WTC11 (cell line): ENCODE measurements at places on chromosomes 16 and 17.

DNA sequence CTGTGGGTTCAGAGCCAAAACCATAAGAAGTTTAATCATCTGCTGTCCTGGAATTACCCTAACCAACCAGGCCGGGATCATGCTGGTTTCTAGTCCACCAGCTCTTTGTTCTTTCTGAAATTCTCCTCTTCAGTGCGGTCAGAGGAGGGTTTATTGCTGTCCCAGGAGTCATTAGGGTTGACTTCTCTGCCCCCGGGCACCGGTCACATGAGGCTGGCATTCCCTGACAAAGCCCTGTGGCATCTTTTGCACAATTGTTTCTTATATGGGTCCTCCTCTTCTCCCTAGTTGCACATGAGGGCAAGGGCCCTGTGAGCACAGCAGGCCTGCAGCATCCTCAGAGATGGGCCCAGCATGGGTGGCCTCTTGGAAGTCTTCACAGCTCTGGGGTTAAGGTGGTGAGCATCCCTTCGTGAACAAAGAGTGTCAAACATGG lies 243.9 kb downstream of the IRF8 start:
- no peak for DNase-seq

- DNase-seq = peak; percentile 16
Observed at GRCh38 chr16:58628845-58629732, 537 bp downstream of the CNOT1 start.

DNA sequence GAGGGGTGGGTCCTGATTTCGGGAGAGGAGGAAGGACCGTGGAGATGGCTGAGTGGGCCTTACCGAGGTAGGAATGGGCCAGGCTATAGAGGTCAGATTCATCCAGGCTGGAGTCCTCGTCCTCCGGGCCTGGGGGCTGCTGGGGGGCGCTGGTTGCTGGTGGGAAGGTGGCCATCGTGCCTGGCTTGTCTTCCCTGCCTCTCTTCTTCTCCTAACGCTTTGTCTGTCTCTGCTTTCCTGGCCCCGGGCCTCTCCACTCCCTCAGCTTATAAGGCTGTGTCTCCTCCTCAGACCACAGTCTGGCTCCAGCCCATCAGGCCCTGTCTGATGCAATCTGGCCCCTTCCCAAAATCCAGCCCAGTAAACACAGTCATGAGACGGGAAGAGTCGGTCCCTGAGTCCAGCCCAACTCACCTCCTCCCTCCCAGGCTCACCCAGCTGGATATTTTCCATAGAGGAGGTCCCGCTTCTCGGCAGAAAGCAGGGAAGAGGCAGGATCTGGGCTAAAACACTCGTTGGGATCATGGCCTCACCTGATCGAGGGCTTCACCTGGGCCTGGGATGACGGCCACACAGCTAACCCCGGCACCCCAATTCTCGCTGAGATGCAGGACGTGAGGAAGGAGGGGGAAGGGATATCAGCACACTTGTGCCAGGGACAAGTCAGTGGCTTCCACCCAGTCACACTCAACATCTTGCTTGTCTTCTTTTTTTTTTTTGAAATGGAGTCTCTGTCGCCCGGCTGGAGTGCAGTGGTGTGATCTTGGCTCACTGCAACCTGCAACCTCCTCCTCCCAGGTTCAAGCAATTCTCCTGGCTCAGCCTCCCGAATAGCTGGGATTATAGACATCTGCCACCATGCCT lies at the start of gene NUPR1:
TSS of gene NUPR1 (minus strand) at position 242 of the 864 bp plus-strand sequence. CDS start at position 175, 67 bp downstream.
- DNase-seq = peak; percentile 14

DNA sequence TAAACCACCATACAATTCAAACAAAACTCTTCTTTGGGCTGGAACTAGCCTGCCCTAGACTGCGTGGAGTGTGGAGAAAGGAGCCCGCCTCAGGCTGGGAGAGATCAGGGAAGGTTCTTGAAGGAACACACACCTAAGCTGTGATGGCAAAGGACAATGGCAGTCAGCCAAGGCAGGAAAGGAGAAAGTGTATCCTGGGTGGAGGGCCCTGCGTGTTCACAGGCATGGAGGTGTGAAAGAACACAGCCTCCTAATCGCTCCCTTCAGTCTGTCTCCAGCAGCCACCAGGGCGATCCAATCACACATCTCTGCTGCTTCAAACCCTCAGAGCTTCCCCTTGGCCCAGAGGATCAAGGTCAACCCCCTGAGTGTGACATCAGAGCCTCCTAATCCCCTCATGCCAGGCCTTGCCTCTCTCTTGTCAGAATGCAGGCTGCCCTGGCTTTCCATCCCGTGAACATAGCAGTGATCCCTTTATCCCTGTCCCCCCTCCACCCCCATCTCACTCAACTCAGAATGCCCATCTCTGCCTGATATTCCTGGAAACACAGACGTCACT lies 173.0 kb downstream of the KATNIP start:
- no peak for DNase-seq

GRCh38 chr16:87791295-87792204 lies 25.8 kb upstream of the KLHDC4 start:
- no peak for DNase-seq

- DNase-seq = no peak
Observed at GRCh38 chr16:86380030-86380429, 130.3 kb upstream of the FOXF1 start.

DNA sequence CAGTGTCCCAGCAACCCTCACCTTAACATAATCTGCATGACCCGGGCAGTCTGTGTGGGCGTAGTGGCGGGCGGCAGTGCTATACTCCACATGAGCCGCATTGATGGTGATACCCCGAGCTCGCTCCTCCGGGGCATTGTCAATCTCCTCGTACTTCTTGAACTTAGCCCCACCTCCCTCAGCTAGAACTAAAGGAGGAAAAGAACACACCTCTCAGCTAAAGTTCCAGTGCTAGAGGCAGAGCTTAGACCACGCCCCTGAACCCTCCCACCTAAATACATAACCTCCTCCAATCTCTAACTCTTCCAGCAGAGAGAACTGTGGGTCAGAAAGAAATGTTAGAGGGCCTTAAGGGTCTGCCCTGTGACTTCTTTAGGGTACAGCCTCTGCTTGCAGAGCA lies 855 bp downstream of the TUFM start:
- peak; percentile 24 for DNase-seq

- DNase-seq = peak; percentile 68
Observed at GRCh38 chr16:64615630-64616280, 506.1 kb downstream of the CDH11 start.

DNA sequence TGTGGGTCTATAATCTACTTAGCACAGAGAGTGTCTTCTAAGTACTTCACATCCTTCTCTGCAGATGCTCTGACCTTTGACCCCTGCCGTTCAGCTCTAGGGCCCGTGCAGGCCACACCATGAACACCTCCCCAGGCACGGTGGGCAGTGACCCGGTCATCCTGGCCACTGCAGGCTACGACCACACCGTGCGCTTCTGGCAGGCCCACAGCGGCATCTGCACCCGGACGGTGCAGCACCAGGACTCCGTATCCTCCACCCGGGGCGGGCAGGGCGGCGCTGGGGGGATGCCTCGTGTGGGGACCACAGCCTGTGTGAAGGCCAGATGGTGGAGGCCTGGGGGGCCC lies 686 bp downstream of the MLST8 start:
- no peak for DNase-seq

DNA sequence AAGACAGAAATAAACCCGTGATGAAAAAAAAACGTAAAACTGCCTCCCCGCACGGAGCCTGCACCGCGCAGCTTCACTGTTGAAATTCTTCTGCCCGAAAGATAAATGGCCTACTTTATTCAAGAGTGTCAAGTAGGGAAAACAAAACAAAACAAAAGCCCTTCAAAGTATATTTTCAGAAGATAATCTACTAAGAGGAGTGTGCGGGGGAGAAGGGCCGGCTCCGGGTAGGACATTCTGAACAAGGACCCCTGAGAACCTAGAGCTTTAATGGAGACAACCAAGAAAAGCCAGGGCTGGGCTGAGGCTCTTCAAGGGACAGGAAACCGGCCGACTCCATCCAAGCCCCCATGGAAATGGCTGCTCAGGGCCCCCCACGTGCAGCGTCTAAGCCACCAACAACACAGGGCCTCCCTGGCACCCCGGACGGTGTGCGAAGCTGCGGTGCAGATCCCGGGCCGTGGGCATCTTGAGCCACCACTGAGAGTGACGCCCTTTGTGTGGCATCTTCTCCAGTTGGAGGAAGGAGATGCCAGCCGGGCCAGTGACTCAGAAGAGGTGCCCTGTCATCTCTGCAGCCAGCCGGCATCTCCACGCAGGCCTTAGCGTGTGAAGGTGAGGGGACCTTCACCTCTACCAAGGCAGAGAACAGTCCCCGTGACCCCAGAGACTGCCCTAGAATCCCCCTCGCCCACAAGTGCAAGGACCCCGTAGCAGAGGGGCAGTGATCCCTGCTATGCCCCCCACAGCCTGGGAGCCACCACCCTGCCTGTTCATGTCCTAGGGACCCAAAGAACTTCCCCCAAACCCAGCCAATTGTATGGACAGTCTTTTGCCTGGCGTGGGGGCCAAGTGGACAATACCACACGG lies 250.8 kb downstream of the C16orf95 start:
- DNase-seq = no peak

DNA sequence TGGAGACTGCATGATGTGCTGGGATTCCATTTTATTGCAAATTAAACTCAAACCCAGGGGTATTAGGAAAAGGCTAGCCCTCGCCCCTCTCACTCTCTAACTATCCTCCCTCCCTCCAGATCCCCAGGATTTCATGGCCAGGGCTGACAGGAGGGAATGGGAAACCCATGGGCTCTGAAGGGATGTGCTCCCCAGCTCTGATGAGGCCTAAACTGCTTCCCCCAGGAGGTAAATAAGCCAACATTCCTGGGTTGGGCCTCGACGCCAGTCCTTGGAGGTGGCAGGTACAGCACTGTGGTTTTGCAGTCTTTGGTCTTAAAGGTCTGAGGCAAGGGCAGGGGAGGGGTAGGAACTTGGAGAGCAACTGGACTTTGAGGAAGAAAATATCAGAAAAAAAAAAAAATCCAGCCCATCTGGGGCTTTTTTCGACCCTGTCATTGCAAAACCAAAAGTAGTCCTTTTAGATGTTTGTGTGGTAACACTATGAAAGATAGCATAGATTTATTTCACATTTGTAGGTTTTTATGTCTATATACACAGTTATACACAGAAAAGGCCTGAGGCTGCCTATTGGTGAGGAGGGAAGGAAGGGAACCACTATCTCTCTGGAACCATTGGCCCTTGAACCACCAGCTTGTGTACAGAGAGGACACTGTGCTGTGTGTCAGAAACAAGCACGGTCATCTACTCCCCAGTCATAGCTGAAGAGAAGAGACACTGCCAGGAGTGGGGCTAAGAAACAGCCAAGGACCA lies 12.0 kb downstream of the C17orf113 start:
- DNase-seq = no peak

DNA sequence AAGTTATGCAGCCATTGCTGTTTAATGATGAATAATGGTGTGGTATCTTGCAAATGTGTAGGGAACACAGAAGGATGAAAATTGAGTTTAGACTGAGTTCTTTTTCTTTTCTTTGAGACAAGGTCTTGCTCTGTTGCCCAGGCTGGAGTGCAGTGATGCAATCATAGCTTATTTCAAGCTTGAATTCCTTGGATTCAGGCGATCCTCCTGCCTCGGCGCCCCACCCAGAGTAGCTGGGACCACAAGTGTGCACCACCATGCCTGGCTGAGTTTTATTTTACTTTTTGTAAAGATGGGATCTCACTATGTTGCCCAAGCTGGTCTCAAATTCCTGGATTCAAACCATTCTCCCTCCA lies 74.6 kb upstream of the TBC1D3K start:
- no peak for DNase-seq

GRCh38 chr16:3032624-3033023 lies 4.1 kb downstream of the BICDL2 start:
- DNase-seq = no peak

DNA sequence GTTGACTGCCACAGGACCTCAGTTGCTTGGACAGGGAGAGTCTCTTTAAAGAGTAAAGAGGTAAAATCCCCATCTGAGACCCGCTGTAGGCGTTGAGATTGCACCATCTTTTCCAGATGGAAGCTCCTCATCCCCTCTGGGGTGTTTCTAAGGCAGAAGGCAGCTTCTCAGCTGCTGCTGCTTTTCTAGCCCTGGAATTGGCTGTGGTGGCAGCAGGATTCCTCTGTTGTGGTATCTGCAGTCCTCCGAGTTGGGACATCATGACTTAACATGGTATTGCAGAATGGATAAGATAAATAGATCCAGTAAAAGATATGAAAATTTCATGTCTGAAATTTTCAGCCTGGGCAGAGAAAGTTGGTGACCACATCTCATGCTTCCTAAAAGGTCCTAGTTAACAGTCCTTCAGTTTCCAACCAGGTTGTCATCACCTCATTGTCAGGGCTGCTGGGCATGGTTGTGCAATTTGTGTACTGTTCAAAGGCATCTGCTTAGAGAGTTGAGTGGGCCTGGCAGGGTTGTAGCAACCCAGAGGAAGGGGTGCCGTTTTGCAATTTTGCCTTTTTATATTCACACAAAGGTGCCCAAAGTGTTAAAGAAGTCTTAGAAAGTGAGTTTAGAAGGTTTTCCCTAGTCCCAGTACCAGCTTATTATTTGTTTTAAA lies 150.4 kb downstream of the SPECC1 start:
- DNase-seq = no peak

GRCh38 chr17:3750296-3750695 lies 26.6 kb downstream of the HASPIN start:
- DNase-seq = no peak

GRCh38 chr16:57377080-57377841 lies 5.0 kb downstream of the CX3CL1 start:
- DNase-seq = no peak

DNA sequence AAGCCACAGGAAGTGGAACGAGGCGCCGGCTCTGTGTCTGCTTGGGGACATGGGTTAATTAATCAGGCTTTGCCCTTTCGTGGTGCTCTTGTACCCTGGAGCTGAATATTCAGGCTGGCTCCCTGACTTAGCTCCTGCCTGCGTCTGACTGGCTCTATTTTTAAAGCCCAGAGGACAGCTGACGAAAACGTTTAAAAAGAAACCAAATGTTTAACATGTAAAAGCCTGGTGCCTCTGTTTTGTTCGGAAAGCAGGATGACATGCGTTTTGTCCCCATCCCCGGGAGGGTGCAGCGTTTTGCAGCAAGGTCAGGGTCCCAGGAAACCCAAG lies 61.1 kb downstream of the NT5M start:
- no peak for DNase-seq
